ENCODE measurements at places on chromosomes 2 and 18. TPM values are rescaled to one million over a fixed set of nuclear protein-coding genes. Genes with fewer than 3 reads are reported as not detected.

DNA sequence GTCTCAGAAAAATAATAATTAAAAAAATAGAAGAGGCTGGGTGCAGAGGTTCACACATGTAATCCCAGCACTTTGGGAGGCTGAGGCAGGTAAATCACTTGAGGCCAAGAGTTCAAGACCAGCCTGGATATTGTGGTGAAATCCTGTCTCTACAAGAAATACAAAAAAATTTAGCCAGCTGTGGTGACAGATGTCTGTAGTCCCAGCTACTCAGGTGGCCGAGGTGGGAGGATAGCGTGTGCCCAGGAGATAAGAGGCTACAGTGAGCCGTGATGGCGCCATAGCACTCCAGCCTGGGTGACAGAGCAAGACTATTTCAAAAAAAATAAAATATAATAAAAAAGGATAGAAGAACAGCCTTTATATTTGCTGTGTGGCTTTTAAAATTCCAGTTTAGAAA lies 35.9 kb downstream of the SMC6 start:
- no peak for DNase-seq

- DNase-seq: peak; percentile 50
These were observed 29.0 kb downstream of the ZAP70 start for GRCh38 chr2:97742381-97742847.

- DNase-seq: no peak
These were observed 224.0 kb downstream of the TXNL1 start for GRCh38 chr18:56414357-56414756.

DNA sequence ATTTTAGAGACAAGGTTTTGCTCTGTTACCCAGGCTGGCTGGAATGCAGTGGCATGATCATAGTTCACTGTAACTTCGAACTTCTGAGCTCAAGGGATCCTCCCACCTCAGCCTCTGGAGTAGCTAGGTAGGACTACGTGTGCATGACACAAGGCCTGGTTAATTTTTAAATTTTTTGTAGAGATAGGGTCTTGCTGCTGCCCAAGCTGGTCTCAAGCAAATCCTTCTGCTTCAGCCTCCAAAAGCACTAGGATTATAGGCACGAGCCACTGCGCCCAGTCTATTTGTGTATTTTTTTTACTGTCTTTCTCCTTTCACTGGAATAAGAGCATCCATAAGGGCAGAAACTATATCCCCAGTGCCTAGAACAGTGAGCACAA lies 89.3 kb downstream of the PLEKHM3 start:
- no peak for DNase-seq

Gene PROM2
- total RNA-seq: 0.34 TPM

DNA sequence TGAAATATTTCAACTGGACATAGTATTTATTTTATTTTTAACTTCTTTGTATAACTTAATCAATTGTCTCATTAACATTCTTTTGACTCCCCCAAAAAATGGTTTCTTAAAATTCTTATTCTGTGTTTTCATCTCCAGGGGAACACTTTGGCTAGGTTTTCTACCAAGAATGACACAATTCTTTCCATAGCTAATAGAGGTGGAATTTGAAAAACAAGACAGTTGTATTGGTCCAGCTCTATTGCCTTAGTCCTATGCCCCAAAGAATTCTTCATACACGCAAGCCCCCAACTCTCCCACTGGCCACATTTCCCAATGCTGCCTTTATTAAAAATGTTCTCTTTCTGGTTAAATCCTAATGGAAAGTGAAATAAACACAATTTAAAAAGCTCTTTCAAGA lies 104.7 kb upstream of the PKDCC start:
- no peak for DNase-seq

DNA sequence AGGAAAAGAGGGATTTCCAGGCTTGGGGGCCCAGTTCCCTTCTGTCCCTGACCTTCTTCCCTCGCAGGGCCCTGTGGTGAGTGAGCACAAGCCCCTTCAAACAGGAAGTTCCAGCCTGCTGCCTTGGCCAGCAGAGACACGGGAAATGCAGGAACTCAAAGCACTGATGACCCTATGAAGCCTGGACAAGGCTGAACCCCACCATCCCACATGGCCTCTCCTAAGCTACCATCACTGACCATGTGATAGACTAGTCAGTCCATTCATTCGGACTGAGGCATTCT lies 196.4 kb downstream of the TNS1 start:
- no peak for DNase-seq
